ENCODE measurements at places on chromosomes 6 and 20.

- no peak for DNase-seq
These were observed 3.5 kb upstream of the PANK2 start for GRCh38 chr20:3885715-3886114.

GRCh38 chr6:132948889-132949288, 134.5 kb downstream of the RPS12 start:
- no peak for DNase-seq

- DNase-seq, result no peak
These were observed 996 bp upstream of the PRDM1 start for GRCh38 chr6:106084989-106085691.

DNA sequence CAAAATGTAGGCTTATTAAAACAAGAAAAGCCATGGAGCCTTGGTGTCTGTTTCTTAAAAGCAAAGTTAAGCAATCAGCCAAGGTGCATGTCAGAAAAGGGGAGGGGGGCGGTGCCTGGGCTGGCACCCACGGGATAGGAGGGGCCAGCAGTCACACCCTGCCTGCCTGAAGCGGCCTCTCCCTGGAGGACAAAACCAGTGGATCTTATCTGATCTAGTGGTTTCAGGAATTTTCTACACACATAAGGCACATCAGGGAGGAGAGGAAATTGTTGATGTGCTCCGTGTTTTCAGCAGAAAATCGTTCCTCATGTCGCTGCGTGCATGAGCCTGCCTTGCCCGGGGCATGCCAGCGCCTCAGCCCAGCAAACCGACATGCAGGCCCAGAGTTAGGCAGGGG, 276.4 kb downstream of the TAF4 start:
- no peak for DNase-seq

DNA sequence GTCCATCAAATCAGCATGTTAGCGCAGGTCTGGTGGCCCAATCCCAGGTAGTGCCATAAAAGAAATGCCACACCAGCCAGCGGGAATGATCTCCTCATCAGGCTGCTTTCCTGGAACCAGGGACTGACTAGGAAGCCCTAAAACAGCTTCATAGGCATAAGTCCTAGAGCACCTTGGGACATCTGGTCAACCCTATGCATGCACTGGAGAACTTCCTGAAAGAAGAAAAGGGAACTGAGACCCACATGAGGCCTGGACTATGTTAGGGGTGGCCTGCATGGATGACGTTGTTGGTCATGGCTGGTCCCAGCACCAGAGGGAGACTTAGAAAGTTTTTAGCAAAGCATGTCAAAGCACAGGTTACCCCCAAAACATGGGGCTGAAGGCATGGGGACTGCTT, 7.6 kb upstream of the KCNK16 start:
- DNase-seq, result no peak

- DNase-seq, result no peak
These were observed 10.1 kb downstream of the RIPOR2 start for GRCh38 chr6:24925661-24926060.

DNA sequence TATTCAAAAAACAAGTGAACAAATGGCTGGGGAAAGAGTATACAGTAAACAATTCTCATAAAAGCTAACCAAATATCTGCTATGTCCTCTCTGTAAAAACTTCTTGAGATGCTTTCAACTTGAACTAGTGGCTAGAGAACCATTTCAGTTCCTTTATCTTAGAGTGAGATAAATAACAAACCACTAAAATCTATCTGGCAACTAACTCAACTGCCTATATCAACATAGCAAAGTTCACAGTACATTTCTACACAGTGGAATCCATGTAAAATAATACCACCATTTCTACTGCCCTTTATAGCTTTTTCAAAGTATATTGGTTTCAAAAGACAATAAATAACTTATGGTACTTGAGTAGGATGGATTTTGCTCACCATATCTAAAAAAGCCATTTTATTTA, 95.1 kb downstream of the MMS22L start:
- no peak for DNase-seq

DNA sequence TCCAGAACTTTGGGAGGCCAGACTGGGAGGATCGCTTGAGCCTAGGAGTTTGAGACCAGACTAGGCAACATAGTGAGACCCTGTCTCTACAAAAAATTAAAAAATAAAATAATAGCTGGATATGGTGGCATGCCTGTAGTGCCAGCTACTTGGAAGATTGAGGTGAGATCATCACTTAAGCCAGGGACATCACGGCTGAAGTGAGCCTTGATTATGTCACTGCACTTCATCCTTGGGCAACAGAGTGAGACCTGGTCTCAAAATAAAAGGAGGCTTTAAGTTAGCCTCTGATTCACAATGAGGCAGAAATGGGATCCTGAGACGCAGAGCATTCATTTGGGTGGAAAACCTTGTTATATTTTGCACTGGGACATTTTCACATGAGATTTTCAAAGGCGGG, 57.0 kb downstream of the TULP4 start:
- DNase-seq, result no peak

GRCh38 chr6:149974825-149975224, 11.1 kb downstream of the ULBP1 start:
- no peak for DNase-seq

GRCh38 chr6:6725468-6726209, 137.1 kb downstream of the LY86 start:
- DNase-seq, result no peak

DNA sequence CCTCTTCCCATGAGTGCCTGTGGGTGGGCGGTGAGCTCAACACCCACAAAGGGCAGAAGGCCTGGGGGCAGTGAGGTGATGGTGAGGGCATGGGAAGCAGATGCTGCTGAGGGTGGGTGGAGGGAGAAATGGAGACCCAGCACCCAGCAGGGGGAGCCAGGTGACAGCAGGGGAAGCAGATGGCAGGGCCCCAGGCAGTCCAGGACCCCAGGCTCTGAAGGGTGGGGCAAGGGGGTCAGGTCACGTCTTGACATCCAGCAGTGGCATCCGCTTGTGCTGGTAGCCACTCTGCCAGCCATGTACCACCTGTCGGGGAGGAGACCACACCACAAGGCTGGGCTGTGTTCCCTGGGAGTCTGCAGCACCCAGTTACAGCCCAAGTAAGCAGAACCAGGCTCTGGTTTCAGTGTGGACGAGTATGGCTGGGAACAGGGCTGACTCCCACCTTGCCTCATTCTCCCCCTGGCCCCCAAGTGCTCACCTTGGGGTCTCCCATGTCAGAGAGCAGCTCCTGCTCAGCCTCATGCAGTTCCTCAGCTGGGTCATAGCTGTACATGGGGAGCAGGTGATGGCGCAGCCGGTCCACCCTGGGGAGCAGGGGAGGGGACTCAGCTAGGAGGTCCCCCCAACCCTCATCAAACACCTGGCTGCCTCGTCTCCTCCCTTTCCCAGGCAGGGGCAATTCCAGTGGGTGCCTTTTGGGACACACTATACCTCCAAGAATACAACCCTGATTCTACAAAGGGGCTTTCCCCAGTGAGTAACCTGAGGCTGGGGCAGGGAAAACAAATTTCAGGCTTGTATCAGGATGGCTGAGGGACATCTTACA, 2.0 kb downstream of the SMIM29 start:
- no peak for DNase-seq

- no peak for DNase-seq
These were observed 29.9 kb upstream of the SYNCRIP start for GRCh38 chr6:85672623-85673022.

DNA sequence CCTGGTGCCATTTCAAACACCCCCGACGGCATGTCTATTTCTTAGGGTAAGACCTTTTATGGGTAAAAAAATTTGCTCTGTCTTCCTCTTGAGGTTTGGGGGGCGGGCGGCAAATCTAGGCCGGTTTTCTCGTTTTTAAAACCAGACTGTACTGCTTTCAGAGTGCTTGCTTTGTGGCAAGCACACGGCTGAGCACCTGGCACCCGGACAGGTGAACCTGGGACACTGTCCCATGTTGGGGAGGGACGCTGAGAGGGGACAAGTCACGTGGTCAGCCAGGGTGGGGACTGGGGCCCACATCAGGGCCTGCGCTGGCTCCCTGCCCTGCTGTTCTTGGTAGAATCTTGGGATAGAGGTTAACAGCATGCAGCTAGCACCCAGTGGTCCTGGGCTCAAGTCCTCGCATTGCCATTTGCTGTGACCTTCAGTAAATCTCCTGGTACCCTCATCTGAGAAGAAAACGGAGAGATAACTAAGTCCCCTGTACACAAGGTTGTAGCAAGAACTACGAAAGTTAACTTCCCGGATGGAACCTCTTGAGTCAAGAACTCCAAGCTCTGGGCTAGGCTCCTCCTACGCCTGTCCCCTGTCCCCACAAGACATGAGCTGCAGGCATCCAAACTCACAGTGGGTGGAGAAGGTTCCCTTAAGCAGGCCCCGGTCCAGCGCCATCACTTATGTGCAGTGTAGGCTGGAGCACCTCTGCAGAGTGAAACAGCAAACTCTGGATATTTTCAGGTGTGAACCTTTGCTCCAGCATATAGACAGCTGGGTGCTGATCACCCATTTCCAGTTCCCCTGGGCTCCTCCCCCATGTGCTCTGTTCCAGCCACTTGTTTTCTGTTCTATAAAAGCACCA, 41.7 kb downstream of the PMEPA1 start:
- DNase-seq, result no peak

- no peak for DNase-seq
These were observed 102.3 kb upstream of the TBX18 start for GRCh38 chr6:84866715-84867114.

- no peak for DNase-seq
These were observed 130.4 kb upstream of the AKAP12 start for GRCh38 chr6:151109361-151109760.

DNA sequence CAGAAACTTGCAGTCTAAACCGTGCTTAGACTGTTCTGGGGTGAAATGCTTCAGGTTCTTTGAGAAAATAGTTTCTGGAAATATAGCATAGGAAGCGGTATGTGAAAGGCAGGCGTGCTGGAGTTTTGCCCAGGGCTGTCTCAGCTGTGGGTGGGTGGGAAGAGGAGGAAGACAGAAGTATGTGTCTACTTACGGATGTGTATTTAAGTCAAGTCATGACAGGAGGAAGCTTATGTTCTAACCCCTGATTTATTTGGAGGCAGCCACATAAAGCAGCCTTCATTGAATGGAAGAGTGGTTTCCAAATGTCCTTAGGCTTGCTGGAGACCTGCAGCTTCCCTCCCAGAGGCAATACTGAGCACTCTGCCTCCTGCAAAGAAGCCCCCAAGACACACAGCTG, 345.8 kb upstream of the PRND start:
- DNase-seq, result peak; percentile 12

DNA sequence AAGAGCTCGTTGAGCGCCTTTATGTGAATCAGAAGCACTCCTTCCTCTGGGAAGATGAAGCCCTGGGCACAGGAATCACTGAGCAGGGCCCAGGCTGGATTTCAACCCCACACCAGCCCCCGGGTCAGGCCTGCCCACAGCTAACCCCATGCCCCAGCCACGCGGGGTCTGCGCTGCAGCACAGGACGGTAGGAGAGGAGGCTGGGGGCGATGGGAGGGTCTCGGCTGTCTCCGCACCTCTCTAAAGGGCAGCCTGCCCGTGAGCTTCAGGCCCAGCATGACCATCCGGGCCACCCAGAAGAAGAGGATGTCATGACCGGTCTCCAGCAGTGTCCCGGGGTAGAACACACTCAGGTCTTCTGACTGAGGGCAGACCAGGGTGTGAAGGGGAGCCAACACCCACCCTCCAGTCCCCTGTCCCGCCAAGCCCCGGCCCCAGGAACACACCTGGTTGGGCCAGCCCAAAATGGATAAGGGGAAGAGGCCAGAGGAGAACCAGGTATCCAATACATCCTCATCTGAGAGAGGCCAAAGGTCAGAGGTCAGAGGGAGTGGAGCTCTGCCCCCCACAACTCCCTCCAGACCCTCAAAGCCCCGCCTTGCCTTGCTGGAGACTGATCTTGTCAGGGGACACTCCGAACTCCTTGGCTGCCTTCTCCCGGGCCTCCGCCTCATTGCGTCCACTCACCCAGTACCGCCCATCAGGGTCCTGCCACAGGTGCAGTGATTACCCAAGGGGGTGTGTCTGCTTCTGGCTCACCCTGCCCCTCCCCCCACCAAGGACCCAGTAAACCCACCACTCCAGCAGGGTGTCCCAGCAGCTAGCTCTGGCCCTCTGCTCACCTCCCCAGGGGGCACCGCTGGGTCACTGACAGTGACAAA, 4.4 kb upstream of the VWA7 start:
- DNase-seq, result no peak

GRCh38 chr20:15267935-15268334, 930.5 kb upstream of the FLRT3 start:
- no peak for DNase-seq

DNA sequence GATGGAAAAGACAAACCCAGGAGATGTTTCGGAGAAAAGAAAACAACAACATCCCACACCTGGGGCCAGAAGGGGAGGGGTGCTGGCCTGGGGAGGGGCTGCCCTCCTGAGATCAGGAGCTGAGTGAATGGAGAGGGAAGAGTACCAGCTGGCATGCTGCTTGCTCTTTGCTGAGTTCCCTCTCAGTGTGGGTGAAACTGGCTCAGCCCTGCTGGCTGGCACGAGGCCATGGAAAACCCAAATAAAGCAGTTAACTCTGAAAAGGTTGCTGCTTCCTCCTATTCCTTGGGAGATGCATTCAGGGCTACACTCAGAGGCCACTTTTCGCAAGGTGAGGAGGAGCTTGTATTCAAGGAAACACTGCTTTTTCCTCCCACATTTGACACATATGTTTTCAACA, 8.0 kb upstream of the KCNK16 start:
- DNase-seq, result no peak

DNA sequence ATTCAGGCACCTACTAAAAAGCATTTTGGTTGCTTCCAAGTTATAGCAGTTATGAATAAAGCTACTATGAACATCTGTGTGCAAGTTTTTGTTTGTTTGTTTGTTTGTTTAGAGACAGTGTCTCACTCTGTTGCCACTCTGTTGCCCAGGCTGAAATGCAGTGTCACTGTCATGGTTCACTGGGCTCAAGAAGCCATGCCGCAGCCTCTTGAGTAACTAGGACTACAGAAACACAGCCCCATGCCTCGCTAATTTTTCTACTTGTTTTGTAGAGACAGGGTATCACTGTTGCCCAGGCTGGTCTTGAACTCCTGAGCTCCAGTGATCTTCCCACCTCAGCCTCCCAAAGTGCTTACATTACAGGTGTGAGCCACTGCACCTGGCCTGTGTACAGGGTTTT, 795.9 kb downstream of the EPHA7 start:
- DNase-seq, result no peak

GRCh38 chr6:42257614-42258013, 40.0 kb upstream of the MRPS10 start:
- DNase-seq, result no peak

- DNase-seq, result no peak
These were observed 756 bp downstream of the MTG2 start for GRCh38 chr20:62183426-62184142.

GRCh38 chr6:66210964-66211363, 503.9 kb upstream of the EYS start:
- DNase-seq, result no peak

GRCh38 chr20:710780-711450, 35.3 kb upstream of the SCRT2 start:
- no peak for DNase-seq

DNA sequence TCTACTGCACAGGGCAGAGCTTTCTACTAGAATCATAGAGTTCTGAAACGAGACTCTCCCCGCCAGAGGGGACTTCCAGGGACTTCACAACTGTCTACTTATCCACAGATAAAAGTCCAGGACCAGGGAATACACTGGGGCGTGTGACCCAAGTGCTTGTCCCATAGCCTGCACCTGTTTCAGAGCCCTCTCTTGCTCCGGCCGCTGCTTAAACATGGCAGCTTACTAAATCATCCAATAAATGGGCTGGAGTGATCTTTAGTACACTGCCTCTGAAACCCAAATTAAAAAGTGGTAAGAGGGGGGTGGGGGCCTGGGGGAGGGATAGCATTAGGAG, 8.9 kb upstream of the RAB44 start:
- no peak for DNase-seq

GRCh38 chr6:53679446-53679933, 13.9 kb upstream of the KLHL31 start:
- DNase-seq, result no peak

GRCh38 chr6:42390228-42390934, 61.3 kb downstream of the TRERF1 start:
- DNase-seq, result no peak
